Myometrial cell (primary cell): ENCODE measurements at places on chromosomes 7 and 10. TPM values are rescaled to one million over a fixed set of nuclear protein-coding genes. Genes with fewer than 3 reads are reported as not detected.

ADAM12 gene
- 16.7 and 22.2 TPM in 2 replicates for total RNA-seq

MYL7 gene
- not detected in 2 replicates for total RNA-seq

C10orf62 gene
- not detected in 2 replicates for total RNA-seq

NODAL gene
- total RNA-seq, result not detected in 2 replicates

ASB10 gene
- not detected in 2 replicates for total RNA-seq

FZD8 gene
- 1.8 and 2.0 TPM in 2 replicates for total RNA-seq

OR2A7 gene
- total RNA-seq, result 0.89 TPM in 1 of 2 replicates, not detected in the other

PRKAR2B gene
- 10.1 and 10.8 TPM in 2 replicates for total RNA-seq

CH25H gene
- total RNA-seq, result 0.18 TPM in 1 of 2 replicates, not detected in the other

MYH16 gene
- not detected in 2 replicates for total RNA-seq

KAZALD1 gene
- total RNA-seq, result 9.4 and 9.8 TPM in 2 replicates

CCDC172 gene
- not detected in 2 replicates for total RNA-seq

TMEM270 gene
- total RNA-seq, result not detected in 2 replicates

RASA4B gene
- 3.2 and 5.8 TPM in 2 replicates for total RNA-seq

CALHM3 gene
- total RNA-seq, result not detected in 2 replicates

TLX1 gene
- not detected in 2 replicates for total RNA-seq

FLNC gene
- total RNA-seq, result 263 and 274 TPM in 2 replicates

RET gene
- total RNA-seq, result 0.29 and 0.35 TPM in 2 replicates

FBXL13 gene
- total RNA-seq, result 1.1 and 1.4 TPM in 2 replicates

MCM10 gene
- total RNA-seq, result 2.9 and 3.2 TPM in 2 replicates

AKR1C8 gene
- not detected in 2 replicates for total RNA-seq

SFTPA2 gene
- total RNA-seq, result not detected in 2 replicates

LDB3 gene
- not detected in 2 replicates for total RNA-seq

GNGT1 gene
- total RNA-seq, result not detected in 2 replicates

NUTM2A gene
- total RNA-seq, result not detected in 2 replicates

CRHR2 gene
- not detected in 2 replicates for total RNA-seq

SORCS1 gene
- not detected in 2 replicates for total RNA-seq
